ENCODE measurements at places on chromosomes 7 and 10.

DNA sequence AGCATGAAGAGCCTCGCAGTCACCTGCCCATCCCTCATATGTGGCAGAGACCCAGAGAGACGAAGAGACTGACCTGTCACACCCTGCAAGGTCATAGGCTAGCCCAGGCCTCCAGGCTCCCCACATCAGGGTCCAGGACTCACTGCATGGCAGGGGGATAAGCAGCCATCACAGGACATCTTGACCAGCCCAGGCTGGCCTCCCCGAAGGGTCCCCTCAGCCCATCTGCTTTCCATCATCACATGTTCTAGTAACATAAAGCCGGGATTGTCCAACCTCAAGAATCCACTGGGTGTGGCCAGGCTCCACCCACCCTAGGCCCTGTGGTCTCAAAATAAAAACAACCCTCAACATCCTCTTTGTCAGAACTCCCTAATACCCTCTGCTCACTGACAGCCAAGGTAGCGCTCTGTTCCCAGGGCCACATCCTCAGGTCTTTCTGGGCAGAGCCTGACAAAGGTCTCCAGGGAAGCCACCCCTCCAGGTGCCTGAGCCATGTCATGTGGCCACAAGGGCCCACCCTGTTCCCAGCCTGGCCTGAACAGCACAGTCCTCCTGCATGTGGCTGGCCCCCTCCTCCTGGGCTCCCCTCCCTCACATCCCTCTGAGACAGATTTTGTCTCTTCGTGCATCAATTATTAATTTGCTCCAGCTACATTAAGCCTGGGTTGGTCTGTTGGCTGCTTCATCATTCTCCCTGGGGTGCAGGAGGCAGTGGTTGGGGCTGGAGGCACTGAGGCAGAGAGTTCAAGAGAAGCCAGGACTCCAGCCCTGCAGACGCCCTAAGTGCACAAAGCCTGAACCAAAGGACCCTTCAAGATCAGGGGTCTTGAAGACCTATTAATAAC lies 131.8 kb upstream of the UNC5B start:
- no peak for DNase-seq

DNA sequence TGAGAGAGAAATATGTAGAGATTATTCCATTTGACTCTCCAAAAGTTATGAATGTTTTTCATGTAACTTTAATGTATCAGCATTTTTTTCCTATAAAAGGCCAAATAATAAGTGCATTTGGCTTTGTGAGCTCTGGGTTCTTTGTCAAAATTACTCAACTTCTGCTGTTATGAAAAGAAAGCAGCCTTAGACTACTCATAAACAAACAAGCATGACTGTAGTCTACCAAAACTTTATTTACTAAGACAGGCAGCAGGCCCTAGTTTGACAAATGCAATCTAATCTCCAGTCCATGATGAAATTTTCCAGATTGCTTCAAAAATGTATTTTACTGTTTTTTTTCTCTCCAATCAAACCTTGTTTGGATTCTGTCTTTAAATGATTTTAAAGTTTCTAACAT lies 46.3 kb downstream of the MRPL32 start:
- no peak for DNase-seq

- DNase-seq, result no peak
Measured at GRCh38 chr7:11294218-11294617, 320.5 kb downstream of the PHF14 start.

DNA sequence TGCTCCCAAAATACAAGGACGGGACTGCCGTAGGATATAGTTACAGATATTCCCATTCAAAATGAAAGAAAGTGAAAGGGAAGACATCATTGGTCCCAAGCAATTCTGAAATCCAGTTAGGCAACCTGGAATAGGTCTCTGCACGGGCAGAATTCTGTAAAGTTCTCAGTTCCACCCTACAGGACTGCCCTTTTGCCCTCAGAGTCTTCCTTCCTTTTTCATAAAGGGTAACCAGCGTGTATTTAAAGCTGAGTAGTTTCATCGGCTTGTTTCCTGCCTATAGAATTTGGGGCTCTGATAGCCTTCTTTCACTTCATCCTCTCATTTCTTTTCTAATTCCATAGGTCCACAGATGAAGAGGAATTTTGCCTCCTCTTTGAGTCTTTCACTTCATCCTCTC lies 20.0 kb downstream of the COPG2 start:
- DNase-seq, result no peak

DNA sequence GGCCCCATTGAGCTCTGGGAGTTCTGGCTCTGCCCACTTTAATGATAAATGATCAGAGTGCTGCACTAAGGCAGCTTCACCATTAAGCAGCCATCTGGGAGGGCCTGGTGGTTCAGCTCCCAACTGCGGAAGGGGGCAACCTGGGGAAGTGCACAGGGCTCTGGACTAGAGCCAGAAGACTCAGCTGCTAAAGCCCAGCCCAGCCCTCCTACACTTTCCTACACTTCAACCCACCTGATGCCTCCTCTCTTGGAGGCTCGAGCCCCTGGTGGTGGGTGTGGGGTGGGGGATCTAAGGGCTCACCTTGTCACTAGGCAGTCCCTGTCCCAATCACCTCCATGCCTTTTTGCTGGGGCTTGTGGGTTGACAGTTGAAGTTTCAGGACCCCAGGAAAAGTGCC lies 60.6 kb upstream of the ANTXRL start:
- no peak for DNase-seq

- DNase-seq, result no peak
Measured at GRCh38 chr10:104123397-104123796, 1.4 kb downstream of the SFR1 start.

- DNase-seq, result no peak
Measured at GRCh38 chr10:53447576-53447975, 675.0 kb upstream of the MBL2 start.

DNA sequence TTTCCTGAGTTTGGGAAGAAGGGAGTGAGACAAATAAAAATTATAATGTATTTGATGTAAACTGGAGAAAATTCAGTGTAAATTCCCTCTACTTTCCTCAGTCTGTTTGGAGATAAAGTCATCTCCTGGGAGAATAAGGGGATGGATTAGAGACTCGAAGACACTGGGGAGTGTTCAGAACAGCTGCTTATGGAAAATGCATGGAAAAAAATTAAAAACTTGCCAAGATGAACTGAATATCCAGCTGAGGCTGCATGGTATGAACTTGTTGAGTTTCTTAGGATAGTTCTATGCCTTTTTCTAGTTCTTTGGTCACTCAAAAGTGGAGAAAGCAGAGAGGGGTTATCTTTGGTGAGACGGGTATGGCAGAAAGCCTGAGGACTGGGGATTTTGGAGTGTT lies 210.5 kb downstream of the BICC1 start:
- DNase-seq, result no peak

All from NCI-H1092 (cell line).